ENCODE measurements at places on chromosomes 11 and 22.
A peak's percentile ranks its signal among the peaks of the same experiment; 100 is the strongest.

GRCh38 chr11:122258446-122259194, 142.6 kb upstream of the BLID start:
- peak; percentile 23 for DNase-seq

DNA sequence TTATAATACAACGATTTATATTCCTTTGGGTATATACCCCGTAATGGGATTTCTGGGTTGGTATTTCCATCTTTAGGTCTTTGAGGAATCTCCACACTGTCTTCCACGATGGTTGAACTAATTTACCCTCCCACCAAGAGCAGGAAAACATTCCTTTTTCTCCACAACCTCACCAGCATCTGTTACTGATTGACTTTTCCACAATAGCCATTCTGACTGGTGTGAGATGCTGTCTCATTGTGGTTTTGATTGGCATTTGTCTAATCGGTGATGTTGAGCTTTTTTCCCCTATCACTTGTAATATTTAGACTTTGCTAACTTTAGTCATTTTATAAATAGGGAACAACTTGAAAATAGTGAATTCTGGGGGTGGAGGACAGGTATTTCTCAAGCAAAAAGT, 58.1 kb downstream of the PPFIA1 start:
- DNase-seq: no peak

DNA sequence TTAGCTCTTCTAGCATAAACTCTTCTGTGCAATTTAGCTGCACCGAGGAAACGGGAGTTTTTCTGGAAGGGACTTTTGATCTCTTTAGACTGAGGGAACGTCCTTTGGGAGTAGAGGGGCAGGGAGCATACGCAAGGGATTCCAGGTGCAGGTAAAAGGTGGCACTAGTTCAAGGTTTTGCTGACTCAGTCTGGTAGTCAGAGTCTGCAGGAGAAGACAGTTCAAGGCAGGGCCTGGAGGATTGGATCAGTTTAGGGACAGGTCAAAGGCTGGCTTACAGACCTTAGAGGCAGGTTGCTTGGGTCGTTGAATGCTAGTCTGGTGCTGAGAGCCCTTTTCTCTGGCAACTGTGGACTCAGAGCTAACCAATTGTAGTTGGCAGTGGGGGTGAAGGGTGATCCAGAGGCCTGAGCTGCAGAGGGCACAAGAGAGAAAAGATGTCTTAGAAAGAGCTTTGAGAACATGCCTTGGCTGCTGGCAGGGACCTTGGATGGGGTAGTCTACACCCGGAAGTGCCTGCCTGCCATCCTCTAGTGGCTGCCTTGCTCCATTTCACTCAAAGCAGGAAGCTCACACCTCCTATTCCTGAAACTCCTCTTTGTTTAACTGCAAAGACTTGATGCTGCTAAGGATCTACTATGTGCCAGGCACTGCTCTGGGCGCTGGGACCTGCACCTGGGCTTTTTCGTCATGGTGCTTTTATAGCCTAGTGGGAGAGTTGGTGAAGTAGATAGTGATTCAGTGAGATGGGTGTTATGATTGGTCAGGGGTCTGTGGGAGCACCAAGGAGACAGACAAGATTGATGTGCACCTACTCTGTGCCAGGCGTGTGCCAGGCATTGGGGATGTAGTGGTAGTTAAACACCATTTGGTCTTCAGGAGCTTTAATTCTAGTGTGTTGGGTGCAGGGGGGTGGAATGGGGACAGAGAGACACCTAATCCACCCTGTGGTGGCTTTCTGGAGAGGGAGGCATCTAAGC, 17.1 kb downstream of the MIAT start:
- DNase-seq: peak; percentile 16

- no peak for DNase-seq
Observed at GRCh38 chr11:72423840-72424239, 10.5 kb downstream of the CLPB start.

DNA sequence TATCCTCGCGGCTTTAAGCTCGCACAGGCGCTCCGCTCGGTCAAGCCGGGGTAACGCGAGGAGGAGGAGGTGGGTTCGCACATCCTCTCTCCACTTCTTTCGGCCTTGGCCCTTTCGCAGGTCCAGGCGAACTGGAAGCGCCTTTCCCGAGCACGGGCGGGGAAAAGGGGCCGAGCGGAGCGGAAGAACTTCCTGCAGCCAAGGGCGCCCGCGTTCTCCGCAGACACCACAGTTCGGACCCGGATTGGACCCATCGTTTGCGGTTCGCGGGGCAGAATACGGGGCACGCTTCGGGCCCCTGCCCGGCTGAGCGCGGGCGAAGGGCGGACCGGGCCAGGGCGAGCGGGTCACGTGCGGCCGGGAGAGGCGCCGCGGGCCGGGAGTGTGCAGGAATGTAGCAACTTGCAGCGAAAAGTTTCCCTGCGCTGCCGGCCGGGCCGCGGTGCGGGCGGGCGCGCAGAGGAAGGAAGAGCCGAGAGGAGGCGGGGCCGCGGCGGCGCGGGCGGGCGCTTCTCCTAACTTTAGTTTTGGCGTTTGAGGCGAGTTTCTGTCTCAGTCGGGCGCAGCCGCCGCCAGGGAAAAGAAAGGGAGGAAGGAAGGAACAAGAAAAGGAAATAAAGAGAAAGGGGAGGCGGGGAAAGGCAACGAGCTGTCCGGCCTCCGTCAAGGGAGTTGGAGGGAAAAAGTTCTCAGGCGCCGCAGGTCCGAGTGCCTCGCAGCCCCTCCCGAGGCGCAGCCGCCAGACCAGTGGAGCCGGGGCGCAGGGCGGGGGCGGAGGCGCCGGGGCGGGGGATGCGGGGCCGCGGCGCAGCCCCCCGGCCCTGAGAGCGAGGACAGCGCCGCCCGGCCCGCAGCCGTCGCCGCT, at the start of gene YAP1:
Gene YAP1, plus strand, starts transcription at position 552 of the 865 bp plus-strand sequence. CDS start 402 bp downstream, outside the sequence.
- DNase-seq: peak; percentile 94

- DNase-seq: no peak
Observed at GRCh38 chr22:38075105-38075825, 8.7 kb downstream of the SLC16A8 start.

- DNase-seq: no peak
Observed at GRCh38 chr11:77569676-77570070, 20.1 kb upstream of the AQP11 start.

- DNase-seq: no peak
Observed at GRCh38 chr11:132186699-132187098, 816.3 kb downstream of the NTM start.

DNA sequence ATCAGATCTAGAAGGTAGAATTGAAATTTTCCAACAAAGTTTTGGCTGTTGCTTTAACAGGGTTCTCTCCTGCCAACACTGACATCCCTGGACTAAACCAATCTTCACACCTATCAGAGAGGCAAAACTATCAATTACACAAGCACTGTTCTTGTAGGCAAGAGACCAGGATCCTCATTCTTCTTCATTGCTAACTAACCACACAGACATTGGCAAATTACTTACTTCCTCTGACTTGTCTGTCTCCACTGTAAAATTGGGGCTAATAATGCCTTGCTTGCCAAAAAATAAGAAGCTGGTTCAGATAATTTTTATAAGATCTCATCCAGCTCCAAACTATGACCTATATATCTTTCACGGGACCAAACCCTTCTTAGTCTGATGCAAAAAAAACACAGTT, 93.8 kb upstream of the DDI1 start:
- DNase-seq: no peak

DNA sequence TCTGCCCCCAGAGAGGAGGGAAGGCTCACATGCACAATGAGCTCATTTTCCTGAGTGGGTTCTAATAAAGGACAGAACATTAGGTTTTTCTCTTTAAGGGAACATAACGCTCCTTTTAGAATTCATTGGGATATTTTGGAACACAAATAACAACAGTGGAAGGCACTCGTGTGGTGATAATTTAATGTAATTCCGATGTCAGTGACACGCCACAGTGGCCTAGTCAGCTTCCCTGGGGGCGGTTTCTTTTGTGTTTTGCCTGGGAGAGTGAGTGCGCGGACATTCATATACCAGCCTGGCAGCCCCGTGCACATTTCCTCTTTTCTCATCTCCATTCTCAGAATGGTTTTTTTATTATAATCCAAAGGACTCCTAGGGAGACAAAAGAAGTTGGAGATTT, 41.1 kb downstream of the SEZ6L start:
- DNase-seq: no peak

- peak; percentile 53 for DNase-seq
Observed at GRCh38 chr22:17159504-17159951, 451 bp upstream of the HDHD5 start.

- DNase-seq: peak; percentile 64
Observed at GRCh38 chr11:30196400-30197206, 34.2 kb upstream of the FSHB start.

- no peak for DNase-seq
Observed at GRCh38 chr11:134254433-134255183, 1.2 kb downstream of the ACAD8 start.

DNA sequence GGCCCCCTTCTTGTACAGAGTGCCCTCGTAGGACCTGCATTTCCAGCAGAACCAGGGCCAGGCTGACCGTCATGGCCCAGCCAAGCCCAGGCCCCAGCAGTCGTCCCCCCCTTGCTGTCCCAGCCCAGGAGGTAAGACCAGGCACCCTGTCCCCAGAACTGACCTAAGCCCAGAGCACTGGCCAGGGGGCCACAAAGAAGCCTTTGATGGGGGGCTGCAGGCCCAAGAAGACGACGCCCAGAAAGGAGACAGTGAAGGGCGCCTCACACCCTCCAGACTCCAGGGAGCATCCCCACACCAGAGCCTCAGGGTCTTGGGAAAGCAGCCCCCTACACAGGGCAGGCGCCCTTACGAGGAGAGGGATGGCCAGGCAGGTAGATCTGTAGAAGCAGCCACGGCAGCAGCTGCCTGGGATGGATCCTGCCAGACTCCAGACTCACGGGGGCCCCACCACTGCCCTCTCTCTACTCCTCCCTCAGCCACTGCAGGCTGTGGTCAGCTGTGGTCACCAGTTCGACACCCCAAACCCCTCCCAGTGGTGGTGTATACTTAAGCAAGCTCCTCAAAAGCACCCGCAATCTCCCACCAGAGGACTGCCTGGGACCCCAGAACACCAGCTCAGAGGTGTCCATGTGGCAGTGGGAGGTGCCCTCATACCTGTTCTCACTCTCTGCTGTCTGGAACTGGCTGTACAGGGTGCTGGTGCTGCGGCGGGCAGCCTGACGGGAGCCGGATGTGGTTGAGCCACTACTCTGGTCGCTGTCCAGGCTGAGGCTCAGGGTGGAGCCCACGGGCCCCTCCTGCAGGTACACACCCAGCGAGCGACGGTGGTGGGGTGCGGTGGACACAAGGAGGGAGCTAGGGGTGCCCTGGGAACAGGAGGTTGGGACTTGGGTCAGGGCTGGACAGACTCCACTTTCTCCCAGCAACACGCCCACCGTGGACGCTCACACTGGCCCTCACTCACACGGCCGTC, 27.0 kb downstream of the SBF1 start:
- no peak for DNase-seq

GRCh38 chr22:28112548-28113043, 193.5 kb upstream of the PITPNB start:
- peak; percentile 56 for DNase-seq

- DNase-seq: peak; percentile 22
Observed at GRCh38 chr11:32487270-32487669, 51.9 kb upstream of the WT1 start.

DNA sequence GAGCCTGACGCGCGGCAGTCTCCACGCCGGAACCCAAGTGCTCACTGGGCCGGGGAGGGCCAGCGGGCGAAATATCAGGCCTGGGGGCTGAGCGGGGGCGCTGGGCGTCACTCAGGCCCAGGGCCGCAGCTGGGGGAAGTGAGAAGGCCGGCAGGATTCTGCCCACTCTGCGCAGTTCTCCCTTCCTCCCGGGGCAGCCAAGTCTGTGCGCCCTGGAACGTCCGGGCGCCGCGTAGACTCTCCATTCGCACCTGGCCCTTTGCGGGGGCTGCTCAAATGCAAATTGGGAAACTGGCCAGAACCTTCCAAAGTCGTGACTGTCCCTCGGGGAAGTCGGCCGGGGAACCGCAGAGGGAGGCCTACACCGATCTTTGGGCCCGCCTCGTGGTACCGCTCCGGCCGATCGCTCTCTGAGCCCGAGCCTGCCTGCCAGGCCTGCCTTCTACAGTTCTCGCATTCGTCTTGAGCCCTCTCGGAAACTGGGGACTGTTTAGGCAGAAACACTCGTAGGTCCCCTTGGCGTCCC, 2.2 kb upstream of the SLC6A5 start:
- DNase-seq: no peak

DNA sequence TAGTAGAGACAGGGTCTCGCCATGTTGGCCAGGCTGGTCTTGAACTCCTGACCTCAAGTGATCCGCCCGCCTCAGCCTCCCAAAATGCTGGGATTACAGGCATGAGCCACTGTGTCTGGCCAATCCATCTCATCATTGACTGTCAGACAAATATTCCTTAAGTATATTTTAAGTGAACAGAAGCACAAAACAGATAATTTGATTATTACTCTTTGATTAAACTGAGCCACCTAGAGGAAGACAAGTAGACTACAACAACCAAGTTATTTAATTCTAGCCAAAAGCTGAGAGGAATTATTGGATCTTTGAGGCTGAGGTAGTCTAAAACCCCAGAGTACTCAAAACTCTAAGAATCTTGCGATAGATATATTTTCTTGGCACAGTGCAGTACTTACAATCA, 1.2 kb downstream of the ACRV1 start:
- DNase-seq: no peak

DNA sequence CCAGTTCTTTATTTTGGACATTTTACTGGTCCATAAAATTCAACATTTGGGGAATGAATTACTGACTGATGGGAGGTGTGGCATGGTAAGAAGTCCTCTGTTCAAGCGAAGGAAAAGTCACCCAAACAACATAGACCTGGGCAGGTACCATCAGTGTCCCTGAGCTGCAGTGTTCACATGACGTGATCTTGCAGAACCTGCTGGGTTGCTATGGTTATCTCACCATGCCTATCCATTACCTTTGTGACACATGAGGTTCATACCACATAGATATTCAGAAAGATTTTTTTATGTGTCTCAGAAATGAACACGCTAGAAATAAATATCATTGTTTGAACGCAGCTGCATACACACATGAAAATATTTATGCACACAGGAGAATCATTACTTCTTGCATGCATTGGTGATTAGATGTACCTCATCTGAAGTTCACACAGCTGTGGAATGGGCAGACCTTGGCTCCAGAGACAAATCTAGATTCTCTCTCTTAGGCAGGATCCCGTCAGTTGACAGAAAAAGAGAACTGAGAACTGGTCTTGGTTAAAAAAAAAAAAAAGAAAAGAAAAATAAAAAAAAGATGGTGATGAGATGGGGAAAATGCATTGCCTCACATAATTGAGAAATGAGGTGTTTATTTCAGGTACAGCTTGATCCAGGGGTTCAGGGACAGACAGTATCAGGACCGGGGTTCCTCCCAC, 21.4 kb upstream of the RCN1 start:
- DNase-seq: no peak

DNA sequence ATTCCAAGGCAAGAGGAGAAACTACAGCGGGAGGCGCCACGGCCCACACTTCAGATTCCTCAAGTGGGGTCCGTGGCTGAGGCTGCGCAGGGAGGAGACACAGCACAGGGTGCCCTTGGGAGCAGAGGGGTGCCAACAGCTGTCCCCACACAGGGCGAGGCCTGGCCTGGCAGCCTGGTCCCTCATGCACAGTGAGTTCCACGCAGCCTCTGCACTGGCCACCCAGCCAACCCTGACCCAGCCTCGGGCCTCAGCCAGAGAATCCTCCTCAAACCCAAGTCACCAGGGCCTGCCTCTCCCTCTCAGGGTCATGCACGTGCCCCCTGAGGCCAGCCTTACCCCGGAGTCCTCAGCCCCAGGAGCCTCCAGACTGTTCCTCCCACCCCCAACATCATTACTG, 22.4 kb upstream of the MOB2 start:
- no peak for DNase-seq

Data from AG20443 (cell line).